ENCODE measurements at places on chromosomes 1 and 21. TPM values are rescaled to one million over a fixed set of nuclear protein-coding genes. Genes with fewer than 3 reads are reported as not detected.

DNA sequence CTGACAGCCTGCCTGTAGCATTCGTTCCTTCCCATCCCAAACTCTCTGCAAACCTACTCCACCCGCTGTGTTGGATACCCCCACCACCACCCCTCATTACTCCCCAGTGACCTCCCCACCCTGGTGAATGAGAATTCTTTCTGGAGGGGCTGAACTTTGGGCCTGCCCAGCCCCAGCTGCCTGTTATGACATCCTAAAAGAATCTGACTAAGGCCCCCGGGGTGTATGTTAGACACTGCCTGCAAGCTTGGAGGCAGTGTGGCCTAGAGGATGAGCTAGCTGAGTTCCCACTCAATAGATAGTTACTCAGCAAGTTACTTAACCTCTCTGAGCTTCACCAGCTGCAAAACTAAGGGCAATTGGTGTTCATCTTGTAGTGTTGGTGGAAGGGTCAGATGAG, 110.2 kb upstream of the FGGY start:
- DNase-seq = no peak

SPRR5 gene
- not detected for polyA plus RNA-seq

DNA sequence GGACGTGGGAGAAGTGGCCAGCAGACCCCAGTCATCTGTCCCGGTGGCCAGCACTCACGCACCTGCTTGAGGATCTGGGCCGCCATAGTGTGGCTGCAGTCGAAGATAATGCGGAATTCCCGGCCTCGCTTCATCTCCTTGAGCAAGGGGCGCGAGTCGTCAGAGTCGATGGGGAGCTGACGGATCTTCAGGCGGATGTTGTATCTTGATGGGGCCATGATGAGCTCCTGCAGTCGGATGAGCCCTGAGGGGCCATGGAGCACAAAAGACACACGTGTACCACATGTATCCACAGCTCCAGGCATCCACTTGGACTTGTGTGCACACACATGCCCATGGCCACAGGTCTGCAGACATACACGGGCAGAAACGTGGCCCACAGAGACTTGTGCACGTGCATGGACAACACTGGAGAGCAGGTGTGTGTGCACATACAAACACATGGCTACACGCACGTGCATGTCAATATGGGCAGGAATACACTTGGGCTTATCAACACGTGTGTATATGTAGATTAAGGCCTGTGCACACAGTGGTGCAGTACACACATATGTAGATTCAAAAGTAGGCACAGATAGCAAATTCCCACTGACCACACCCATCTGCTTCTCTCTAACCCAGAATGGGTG, 162.1 kb downstream of the GRIK3 start:
- DNase-seq = no peak

SAMSN1 gene
- polyA plus RNA-seq = 4.2 TPM

- DNase-seq = no peak
Measured at GRCh38 chr1:29549001-29549400, 312.7 kb downstream of the PTPRU start.

DNA sequence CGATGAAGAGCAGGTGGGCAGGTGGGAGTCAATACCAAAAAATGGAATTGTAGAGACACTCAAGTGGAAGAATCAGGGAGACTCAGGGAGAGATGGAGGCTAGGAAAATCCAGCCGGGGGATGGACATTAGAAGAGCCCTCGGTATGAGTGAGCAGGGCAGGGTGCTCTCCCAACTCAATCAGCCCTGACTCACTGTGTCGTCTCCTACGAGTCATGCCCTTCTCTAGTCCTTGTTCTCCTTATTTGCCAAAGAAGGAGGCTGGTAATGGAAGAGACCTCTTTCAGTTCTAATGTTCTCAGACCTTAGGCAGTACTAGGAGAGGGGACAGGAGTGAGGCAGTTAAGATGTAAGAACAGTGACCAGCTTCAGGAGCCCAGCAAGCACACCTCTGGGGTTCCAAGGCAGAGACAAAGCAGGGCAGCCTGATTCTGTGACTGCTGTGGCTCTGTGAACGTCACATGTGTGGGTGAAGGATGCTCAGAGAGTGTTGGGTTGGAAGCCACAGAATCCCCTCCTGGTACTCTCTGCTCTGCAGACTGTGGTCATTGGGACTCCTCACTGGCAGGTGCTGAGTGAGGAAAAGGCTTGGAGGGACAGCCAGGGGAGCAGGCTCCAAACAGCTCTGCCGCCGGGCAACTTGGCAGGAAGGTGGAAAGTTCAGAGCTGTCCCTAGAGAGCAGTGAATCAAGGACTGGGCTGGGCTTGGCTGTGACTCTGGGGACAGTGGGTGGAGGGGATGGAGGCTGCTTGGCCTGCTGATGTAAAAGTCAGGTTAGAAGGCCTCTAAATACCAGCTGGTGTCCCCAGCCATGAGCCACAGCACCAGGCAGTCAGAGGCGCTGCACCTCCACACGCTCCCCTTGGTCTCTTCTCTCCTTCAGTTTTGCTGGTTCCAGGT, 11.1 kb upstream of the GJA5 start:
- DNase-seq = no peak

AMY2A gene
- polyA plus RNA-seq = not detected

EDN2 gene
- 1.9 TPM for polyA plus RNA-seq

DNA sequence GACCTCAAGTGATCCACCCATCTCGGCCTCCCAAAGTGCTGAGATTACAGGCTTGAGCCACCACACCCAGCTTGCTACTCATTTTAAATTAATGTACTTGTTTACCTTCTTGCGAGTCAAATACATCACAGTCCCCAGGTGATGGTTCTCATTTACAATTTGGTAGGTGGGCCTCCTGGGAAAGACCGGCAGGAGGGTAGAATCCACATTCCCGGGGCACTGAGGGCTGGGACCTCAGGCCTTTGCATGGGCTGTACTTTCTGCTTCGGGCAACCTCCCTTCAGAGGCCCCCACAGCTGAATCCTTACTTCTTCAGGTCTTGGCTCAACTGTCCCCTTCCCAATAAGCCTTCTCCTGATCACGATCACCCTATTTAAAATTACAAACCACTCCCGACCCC, 165.5 kb downstream of the KAZN start:
- DNase-seq = no peak

- DNase-seq = no peak
Measured at GRCh38 chr1:56050911-56051310, 528.5 kb downstream of the PLPP3 start.

DNA sequence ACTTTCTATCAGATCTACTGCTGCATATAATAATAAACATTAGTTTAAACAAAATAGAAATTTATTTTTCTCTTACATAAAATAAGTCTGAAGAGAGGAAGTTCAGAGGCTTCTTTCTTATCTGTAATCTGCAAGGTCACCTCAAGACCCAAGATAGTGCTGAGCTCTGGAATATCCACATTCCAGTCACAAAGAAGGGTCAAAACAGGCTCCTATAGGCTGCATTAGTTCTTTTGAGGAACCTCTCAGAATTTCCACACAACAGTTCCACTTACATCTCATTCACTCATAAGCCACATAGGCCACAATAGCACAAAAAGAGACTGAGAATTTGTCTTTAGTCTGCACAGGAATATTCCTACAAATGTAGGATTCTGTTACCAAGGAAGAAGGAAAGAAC, 15.4 kb downstream of the DYNLT5 start:
- no peak for DNase-seq

SEMA4A gene
- 21.2 TPM for polyA plus RNA-seq

GRCh38 chr1:109757936-109758786, 5.6 kb downstream of the EPS8L3 start:
- no peak for DNase-seq

GRCh38 chr1:39827201-39827600, 38.5 kb upstream of the BMP8B start:
- DNase-seq = no peak

DNA sequence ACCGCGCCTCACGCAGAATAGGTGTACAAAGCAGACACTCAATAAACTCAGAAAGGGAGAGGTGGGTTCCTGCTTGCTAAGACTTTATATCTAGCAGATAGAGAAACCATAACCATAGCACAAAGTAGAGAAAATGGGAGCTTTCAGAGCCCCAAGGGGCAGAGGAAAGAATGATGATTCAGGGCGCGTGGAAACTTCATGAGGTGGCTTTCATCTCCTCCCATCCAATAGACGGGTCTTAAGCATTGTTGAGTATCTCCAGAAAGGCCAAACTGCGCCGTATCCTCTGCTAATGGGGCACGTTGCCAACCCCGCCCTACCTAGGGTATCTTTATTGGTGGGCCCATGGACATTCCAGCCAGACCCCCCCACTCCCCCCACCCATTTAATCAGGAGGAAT, 778 bp upstream of the MIXL1 start:
- no peak for DNase-seq

DNA sequence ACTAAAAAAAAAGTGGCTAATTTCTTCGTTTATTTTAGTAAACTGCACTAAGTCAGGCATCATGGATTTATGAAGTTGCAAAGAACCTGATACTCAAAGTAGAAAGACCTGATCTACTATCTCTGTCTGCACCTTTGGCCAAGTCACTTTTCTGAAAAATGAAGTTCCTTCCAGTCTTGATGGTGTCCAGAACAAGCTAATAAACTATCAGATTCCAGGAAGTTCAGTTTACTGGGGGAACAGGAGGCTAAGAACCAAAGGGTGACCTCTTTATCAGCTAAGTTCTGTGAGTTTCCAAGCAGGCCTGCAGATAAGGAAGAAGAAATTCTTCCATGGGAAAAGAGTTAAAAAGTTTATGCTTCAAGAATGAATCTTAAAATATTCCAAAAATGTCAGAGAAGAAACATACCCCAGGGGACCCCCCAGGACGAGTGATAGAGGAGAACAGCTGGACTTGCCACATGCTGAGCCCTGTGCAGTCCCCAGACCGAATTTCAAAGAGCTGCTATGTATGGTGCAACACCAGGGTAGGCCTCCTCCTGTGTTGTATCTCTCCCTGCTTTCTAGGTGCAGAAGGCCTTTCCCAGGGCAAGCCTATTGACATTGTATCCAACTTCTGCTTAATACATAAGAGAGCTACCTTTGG, 72.8 kb upstream of the FGGY start:
- no peak for DNase-seq

VASH2 gene
- polyA plus RNA-seq = 19.2 TPM

GRCh38 chr1:67350783-67351182, 43.1 kb downstream of the IL12RB2 start:
- no peak for DNase-seq

GRCh38 chr21:46256501-46256994, 28.0 kb upstream of the LSS start:
- DNase-seq = no peak

DNA sequence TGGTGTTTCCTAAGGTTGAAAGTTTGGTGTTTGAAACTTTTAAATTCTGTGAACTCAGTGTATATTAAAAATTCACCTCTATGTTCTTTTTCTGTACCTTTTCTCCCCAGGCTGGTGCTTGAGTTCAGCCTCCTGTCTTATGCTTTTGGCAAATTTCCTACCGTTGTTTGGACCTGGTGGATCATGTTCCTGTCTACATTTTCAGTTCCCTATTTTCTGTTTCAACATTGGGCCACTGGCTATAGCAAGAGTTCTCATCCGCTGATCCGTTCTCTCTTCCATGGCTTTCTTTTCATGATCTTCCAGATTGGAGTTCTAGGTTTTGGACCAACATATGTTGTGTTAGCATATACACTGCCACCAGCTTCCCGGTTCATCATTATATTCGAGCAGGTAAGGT, 24.9 kb upstream of the AXDND1 start:
- DNase-seq = no peak

GUCA2B gene
- polyA plus RNA-seq = not detected

DNA sequence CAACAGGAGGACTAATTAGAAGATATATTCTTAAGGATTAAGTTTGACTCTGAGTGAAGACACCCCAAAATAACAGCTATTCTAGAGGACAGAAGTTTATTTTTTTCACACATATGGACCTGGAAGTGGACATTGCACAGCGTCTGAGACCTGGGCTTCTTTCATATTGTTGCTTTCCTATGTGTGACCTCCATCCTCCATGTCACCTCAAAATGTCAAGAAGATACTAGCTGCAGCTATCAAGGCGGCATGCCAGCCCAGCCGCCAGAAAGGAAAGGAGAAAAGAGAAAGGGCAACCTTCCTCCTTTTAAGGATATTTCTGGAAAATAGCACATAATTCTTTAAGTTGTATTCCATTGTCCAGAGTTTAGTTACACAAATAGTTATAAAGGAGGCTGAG, 220.4 kb downstream of the PATJ start:
- no peak for DNase-seq

TBX15 gene
- polyA plus RNA-seq = 0.13 TPM

NOS1AP gene
- 14.1 TPM for polyA plus RNA-seq

DNA sequence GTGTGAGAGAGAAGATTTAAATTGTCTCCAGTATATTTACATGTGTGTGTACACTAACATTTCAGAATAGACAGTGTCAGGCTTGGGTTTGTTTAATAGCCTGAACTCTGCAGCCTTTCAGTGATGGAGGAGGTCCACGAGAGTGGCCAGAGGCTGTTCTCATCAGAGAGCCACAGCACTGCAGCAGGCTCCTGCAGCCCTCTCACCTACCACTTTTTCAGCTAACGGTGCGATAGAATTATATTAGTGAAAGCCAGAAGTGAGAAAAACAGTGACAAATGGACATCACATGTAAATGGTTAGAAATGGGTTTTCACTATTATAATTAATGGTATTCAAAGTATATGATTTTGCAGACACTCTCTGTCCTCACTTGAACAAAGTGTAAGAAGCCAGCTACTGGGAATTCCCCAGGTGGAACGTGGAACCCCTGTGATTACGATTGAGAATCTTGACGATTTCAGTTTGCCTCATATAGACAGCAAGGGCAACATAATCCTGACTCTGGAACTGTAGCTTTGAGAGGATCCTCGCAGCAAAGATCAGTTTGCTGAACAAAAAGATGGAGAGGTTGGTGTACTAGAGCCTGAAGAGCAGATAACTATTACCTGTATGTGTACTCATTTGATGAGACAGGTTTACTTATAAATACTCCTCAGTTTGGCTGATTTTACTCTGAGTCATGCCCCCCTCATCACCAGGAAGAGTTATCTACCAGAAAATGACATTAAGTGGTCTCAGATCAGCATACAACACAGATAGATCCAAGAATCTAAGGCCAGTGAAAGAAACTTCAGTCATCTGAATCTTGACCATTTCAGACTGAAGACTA, 31.4 kb downstream of the IFI16 start:
- no peak for DNase-seq

DNA sequence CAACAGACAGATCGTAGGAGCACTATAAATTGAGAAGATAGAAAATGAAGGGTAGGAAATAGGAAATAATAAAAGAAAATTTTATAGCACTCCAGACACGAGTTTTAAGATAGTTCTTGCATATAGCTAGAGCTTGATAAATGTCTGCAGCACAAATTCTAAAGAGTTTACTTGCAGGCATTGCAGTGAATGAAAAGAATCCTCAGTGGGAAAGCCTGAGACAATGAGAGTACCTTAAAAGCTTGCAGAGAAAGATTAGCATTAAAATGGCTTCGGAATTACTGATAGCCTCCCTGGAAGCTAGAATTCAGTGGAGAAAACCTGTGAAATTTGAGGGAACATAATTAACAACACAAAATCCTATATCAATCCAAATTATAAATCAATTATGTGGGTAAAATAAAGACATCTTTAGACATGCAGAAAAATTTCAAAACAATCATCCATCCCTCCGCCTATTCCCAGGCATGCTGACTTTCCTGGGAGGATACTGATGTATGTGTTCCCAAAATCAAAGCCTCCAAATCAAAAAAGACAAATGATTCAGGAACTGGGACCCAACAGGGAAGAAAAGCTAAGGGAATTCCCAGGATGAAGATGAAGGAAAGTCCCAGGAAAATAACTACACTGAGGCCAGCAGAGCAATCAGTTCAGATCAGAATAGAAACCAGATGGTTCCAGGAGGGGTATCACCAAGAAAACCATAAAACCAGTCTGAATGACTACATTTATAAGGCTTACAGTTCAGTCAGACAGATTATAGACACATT, 305.9 kb upstream of the USP25 start:
- DNase-seq = no peak

SLX9 gene
- 24.4 TPM for polyA plus RNA-seq

All from renal pelvis (tissue), 12 donors.